ENCODE measurements at places on chromosomes 7 and 10. TPM values are rescaled to one million over a fixed set of nuclear protein-coding genes. Genes with fewer than 3 reads are reported as not detected.

Gene CPEB3
- 1.6 TPM for total RNA-seq

Gene SPDYE2B
- total RNA-seq: not detected

GRCh38 chr7:37765872-37766525 lies 82.4 kb upstream of the NME8 start:
- no peak overlapping the region for H3K4me3 ChIP-seq
- H3K36me3 ChIP-seq: no peaks in the 10 kb centered on the region
- no peak for DNase-seq
- no peak overlapping the region for H3K27ac ChIP-seq
- H3K27me3 ChIP-seq: peaks cover 2% of the 10 kb centered on the region
- no peaks in the 10 kb centered on the region for H3K4me1 ChIP-seq

DNA sequence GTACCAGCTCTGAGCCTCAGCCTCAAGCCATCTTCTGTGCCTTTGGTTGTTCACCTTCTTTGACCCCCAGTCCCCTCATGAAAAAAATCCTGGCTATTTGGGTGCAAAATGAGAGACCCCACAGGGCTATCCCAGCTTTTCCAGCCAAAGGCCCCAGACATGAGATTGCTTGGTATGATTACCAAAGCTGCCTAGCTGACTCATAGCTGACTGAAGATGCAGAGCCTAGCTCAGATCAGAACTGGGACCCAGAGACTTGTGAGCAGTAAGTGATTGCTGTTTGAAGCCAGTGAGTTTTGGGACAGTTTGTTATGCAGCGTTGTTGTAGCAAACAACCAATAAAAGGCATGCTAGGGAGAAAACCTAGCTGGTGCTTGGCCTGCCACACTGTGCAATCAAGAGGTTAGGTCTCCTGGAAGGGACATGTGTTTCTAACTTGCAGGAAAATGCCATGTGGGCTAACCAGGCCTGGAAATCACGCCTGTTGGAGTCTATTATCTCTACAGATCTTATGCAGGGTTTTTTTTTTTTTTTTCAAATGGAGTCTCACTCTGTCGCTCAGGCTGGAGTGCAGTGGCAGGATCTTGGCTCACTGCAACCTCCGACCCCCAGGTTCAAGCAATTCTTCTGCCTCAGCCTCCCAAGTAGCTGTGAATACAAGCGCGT lies 48.0 kb upstream of the DAGLB start:
- H3K36me3 ChIP-seq: no peaks in the 10 kb centered on the region
- no peak for DNase-seq
- H3K4me3 ChIP-seq: no peak overlapping the region
- no peaks in the 10 kb centered on the region for H3K27me3 ChIP-seq
- no peaks in the 10 kb centered on the region for H3K4me1 ChIP-seq

All from activated CD4-positive, alpha-beta memory T cell treated with anti-CD3 and anti-CD28 coated beads for 36 hours (primary cell).